ENCODE measurements at places on chromosomes 3 and 15.

DNA sequence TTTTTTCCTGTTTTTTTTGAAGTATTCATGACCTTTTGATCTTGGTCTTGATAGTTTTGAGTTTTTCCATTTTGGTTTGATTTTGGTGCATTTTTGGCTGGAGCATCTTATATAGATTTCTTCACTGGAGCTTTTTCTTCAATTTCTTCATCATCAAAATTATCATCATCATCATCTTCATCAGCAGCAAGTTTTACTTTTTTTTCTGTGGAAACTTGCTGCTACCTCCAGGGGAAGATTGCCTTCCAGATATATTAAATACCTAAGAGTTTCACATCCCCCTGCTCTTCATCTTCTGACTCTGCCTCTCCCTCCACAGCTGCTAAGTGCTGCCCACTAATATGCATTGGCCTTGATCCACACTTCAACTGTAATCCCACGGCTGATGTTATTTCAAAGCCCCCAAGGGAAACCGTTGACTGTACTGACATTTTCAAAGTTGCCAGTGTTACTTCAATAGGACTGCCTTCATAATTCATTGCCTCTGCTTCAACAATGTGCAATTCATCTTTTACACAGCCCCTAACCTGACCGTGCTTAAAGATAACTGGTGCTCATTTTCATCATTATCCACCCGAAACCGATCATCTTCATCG, 151.7 kb downstream of the NR1D2 start:
- DNase-seq = no peak

DNA sequence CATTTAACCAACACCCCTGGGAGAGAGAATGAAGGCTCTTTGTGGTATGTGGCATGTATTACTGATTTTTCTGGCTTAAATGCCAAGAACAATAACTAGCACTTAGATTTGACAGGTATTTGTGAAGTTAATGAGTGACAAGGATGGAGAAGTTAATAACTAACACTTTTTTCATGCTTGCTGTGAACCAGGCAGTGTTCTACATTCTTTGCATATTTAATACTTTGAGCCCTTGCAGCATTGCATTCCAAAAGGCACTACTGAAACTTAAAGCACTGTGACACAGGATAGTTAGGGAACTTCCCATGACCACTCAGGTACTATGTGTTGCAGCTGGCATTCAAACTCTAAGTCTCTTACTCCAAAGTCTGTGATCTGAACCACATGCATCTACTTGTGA, 650.6 kb downstream of the ZPLD1 start:
- no peak for DNase-seq

GRCh38 chr3:29245441-29245840, 35.4 kb upstream of the RBMS3 start:
- no peak for DNase-seq

GRCh38 chr3:156808025-156808424, 18.1 kb upstream of the LEKR1 start:
- no peak for DNase-seq

DNA sequence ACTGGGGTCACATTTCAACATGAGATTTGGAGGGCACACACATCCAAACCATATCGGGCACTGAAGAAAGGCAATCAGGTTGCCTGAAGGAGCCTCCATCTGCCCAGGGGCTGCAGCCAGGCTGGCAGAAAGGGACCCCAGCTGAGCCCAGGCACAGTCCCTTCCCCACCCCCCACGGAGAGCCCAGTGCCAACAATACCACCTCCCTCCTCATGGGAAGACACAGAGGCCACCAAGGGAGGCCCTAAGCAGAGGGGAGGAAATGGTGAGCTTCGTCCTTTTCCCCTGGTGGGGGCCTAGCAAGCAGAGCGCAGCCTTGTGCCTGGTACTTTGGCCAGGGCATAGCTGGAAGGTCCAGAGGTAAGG, 3.0 kb upstream of the STRA6 start:
- no peak for DNase-seq

DNA sequence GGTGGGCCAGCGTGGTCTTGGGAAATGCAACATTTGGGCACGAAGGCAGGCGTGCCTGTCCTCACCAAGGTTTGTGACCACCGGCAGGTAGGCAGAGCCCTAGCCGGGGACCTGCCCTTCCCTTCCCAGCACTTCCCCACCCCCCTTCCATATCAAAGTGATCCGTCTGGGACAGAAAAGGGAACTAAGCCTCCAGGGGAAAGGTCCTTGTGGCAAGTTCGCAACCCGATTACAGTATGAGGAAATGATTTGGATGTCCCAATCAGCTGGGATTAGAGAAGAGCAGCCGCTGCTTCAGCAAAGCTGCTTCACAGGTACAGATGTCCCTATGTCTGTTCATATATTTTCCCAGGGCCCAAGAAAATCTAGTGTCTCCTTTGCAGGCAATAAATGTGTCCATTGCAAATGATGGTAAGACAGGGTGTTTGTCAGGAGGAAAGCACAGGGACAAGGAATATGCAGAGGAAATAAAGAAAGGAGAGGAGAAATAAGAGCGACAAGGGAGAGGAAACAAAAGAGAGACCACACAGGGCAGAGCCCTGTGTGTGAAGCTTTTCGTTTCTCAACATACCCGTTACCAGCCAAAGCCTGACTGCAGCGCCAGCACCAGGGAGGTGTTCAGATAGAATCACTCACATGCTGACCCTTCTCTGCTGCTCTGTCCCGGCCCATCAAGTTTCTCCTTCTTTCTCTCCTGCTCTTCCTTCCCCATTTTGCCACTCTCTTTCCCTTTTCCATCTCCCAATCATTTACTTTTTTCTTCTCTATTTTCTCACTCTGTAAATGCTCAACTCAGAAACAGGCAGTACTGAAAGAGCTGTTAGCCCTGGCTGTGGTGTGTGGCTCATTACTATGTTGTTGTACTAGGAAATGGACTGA, 17.4 kb upstream of the SECISBP2L start:
- no peak for DNase-seq

GRCh38 chr3:61597906-61598305, 36.5 kb downstream of the PTPRG start:
- DNase-seq = no peak

DNA sequence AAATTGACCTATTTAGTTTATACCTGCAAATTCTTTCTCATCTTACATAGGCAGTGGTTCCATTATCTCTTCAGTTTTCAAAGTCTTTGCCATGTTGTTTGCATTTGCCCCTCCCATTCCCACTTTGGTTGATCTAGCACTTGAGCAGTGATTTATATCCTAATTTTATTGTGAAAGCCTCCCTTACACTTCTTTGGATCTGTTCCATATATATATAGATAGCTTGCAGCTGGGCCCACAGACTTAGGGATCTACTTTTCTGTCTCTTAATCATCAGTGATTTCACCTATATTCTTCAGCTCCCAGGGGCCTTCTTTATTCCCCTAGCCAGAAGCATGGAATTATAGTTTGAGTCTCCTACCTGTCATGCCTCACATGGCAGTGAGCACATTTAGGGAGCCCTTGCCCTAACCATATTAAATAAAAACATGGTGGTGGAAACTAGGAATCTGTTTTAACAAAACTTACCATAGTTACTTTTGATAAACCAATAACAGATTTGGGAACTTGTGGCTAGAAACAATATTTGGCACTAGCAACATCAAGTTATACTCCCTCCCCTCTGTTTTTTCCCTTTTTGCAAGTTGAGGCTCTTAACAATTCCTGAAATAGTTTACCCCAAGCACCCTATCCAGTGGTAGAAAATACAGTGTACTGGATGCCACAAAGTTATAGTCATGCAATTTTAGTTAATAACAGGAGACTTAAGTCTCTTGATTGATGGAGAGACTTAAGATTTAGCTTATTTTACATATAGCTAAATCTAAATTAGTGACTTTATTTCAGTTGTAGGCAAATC, 41.7 kb downstream of the ARIH1 start:
- DNase-seq = no peak

DNA sequence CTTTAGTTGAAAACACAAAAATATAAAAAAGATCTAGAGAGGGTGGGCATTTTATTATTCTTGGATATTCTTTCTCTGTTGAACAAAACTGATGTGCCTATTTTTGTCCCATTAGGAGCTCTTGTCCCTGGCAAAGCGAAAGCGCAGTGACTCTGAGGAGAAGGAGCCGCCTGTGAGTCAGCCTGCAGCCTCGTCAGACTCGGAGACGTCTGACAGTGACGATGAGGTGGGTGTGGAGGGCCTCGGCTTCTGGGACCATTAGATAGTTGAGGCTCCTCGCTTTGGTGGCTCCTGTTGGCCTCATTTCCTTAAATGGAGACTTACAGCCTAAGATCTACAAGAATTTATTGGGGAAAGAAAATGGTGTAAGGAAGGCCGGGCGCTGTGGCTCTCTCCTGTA, 21.3 kb downstream of the RTF1 start:
- DNase-seq = no peak

DNA sequence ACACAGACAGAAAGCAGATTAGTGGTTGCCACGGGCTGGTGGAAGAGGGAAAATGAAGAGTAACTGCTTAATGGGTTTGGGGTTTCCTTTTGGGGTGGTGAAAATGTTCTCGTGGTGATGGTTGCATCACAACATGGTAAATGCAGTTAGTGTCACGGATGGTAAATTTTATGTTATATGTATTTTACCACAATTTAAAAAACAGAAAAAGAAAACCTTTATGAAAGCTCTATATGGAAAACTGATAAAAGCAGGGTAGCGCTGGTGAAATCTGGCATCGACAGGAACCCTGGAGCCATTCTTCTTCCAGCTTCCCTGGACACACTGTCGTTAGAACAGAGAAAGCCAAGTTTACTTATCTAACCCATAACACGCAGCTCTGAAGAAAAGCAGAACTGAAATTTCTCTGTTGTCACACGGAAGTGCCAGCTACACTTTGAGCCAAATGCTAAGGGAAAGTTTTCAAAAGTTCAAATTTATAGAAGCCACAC, 287.7 kb upstream of the NR2F2 start:
- DNase-seq = no peak
